ENCODE measurements at places on chromosomes 11 and 22. TPM values are rescaled to one million over a fixed set of nuclear protein-coding genes. Genes with fewer than 3 reads are reported as not detected.

Gene BCO2
- polyA plus RNA-seq = 4.5 TPM

DNA sequence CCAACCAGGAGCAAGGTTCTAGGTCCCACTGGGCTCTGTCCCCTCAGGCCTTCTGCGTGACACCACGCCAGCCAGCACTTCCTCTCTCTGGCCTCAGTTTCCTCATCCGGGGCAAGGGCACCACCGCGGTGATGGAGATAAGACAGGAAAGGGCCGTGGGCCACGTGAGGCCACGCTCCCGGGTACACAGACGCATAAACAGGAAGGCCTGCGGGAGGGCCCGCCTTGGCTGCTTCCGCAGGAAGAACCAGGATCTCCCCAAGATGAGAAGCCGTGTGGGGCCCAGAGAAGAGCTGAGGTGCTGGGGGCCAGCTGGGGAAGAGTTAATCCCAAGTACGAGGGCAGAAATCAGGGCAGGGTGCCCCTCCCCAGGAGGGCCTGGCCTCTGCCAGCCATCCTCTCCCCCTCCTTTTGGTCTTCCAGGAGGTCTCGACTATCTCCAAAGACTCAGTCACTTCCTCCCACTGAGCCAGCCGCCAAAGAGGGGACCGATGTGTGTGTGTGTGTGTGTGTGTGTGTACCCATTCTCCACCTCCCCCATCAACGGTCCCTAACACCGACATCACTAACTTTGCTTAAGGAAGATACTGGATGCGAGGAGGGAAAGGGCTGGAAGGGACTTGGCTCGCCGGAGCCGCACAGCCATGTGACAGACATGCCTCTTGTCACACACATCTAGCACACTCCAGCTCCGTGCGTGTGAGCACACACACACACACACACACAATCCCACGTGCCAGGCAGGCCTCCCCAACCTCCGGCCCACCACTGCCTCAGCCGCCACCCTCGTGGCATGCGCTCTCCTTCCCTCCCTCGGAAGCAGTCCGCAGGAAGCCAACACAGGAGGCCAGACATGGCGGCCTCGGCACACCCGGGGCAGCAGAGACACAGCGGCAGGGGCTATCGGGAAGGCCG, 1.4 kb downstream of the MFNG start:
- DNase-seq = no peak

DNA sequence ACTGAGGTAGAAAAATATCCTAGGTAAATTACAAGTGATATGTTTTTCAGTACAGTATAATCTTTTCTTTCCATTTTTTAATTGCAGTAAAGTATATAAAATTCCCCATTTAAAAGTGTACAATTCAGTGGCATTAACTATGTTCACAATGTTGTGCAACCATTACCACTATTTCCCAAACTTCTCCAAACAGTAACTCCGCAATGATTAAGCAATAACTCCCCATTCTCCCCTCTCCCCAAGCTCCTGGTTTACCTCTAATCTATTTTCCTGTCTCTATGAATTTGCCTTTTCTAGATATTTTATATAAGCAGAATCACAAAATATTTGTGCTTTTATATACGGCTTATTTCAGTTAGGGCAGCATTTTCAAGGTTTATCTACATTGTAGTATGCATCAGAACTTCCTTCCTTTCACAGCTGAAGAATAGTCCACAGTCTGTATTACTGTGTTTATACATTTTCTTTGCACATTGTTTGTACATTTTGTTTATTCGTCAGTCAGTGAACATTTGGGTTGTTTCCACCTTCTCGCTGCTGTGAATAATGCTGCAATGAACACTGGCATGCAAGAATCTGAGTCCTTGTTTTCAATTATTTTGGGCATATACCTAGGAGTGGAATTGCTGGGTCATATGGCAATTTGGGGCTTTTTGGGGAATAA, 110.7 kb downstream of the RPL27A start:
- no peak for DNase-seq

Gene PRAME
- polyA plus RNA-seq = 0.85 TPM

Gene NEAT1
- 132 TPM for polyA plus RNA-seq

Gene GAL3ST3
- 3.5 TPM for polyA plus RNA-seq
